ENCODE measurements at places on chromosomes 16 and 17. TPM values are rescaled to one million over a fixed set of nuclear protein-coding genes. Genes with fewer than 3 reads are reported as not detected.
A peak's percentile ranks its signal among the peaks of the same experiment; 100 is the strongest.

DNA sequence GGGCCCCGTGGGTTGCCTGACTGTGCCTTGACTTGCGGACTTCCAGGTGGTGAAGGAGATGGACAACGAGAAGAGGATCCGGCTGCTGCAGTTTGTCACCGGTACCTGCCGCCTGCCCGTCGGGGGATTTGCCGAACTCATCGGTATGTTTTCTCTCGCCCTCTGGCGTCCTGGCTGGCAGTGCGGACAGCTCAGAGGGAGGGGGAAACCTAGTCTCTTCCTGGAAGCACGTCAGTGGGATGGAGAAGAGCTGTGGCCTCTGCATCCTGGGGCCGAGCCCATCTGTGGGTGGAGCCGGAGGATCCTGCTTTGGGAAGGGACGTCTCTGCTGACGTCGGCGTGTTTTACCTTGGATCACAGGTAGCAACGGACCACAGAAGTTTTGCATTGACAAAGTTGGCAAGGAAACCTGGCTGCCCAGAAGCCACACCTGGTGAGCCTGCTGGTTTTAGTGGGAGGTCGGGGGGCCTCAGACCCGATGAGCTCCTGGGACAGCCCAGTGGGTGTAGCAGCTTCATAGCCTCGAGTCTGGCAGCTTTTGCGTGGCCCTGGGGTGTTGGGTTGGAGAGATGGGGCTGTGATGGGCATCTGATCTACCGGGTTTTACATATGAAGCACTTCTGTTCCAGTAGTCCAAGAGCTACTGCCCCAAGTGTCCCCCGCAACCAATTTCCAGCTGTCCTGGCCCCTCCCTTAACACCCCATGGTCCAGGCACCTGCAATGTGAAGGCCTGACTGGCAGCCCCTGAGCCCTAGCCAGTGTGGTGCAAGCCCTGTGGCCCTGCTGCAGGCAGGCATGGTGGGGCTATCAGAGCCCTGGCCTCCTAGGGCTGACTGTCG, 11.9 kb upstream of the CLEC18A start:
- no peak for DNase-seq

DNA sequence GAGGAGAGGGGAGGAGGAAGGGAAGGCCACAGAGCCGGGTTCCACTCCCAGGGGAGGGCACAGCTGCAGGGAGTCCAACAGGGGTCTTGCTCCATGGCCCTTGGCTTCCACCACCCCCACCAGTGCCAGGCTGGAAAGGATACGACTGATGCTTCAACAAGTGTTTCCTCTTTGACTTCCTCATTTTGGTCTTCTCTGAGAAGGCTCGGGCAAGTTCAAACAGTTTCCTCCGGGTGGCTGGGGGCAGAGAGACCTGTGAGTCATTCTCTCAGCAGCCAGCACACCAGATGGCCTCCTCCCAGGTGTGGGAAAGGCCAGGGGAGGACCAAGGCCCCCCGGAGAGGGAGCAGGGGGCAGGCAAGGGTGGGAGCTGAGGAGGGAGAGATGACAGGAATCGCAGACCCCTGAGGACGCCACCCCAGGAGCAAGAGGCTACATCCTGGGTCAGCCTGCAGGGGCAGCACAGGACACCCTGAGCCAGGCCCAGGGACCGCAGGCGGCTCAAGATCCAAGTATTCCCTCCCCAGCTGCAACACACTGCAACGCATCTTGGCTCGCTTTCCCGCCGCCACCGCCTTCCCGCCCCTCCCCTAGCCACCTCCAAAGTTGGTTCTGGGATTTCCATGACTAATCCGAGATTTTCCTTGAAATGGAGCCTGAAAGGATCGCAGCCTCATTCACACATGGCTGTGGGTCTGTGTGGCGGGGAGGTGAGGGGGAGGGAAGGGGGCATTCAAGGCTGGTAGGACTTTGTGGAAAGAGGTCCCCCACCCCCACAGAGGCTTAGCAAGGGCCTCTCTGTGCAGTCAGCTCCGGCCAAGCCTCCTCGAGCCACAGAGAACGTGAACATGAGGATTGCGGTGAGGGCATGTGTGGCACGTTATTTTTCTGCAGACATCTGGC, 18.4 kb upstream of the MRPS23 start:
- no peak for DNase-seq

GRCh38 chr16:27189335-27189972, 13.9 kb upstream of the KDM8 start:
- no peak for DNase-seq

AGRP gene
- polyA plus RNA-seq = 0.18 TPM

- no peak for DNase-seq
Measured at GRCh38 chr17:32689348-32689747, 187.6 kb downstream of the MYO1D start.

DNA sequence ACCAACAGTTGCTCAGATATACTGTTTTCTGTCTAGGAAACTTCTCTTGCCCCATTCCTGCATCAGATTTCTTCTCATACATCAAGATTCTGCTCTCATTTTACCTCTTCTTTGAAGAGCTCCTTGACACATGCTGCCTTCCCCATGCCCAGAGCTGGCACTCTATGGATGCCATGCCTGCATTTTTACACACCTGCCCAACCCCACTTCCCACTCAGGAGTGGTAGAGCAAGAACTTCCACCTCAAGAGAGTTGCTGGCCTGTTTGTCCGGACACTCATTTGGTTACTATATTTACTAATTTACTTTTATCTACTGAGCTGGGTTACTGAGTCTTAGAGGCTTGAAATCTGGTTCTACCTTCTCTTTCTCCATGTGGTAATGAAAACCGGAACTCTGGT, 98.3 kb upstream of the HLF start:
- no peak for DNase-seq

DNA sequence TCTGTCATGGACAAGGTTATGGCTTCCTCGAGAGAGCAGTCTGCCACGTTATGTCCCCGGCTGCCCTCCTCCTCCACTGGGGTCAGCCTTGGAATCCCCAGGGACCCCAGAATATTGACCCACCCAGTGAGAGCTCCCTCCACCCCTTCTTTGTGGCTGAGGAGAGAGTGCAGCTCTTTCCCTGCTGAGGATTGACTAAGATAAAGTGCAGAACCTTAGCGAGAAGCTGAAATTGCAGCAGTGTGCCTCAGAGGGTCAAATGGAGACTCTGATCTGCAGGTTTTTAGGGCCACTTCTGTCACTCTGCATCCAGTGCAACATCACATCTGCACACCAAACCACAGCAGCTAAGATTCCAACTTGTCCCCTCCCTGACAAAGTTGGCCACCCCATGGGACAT, 25.6 kb upstream of the PMFBP1 start:
- DNase-seq = no peak

TPSG1 gene
- polyA plus RNA-seq = 0.85 TPM

DNA sequence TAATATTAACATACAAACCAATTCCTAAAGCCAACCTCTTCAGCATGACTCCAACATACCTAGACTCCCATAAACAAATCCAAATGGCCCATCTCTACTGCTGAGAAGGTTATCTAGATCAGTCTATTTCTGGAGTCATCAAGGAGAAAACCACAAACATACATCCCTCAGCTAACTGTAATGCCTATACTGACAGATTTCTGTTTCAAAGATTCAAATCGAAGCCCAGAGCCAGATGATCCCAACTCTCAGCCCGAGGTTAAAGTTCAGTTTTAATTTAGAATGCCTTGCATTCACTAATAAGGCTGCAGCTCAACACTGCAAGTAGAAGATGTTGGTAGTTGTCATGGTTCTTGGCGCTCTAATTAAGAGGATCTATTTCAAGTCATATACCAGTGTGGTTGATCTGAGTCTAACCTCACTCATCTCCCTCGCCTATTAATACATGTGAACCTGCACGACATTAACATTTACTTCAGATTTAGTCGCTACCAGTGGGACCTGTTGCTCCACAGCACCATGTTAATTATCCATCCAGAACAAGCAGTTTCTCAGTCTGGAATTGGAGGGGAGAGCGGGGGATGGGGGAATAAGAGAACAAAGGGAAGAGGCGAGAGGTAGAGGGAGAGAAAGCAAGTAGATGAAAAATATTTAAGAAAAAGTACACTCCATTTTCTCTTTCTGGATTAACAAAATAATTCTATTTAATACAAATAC, 15.4 kb downstream of the PHF12 start:
- peak; percentile 44 for DNase-seq

SLC47A2 gene
- 5.5 TPM for polyA plus RNA-seq

DNA sequence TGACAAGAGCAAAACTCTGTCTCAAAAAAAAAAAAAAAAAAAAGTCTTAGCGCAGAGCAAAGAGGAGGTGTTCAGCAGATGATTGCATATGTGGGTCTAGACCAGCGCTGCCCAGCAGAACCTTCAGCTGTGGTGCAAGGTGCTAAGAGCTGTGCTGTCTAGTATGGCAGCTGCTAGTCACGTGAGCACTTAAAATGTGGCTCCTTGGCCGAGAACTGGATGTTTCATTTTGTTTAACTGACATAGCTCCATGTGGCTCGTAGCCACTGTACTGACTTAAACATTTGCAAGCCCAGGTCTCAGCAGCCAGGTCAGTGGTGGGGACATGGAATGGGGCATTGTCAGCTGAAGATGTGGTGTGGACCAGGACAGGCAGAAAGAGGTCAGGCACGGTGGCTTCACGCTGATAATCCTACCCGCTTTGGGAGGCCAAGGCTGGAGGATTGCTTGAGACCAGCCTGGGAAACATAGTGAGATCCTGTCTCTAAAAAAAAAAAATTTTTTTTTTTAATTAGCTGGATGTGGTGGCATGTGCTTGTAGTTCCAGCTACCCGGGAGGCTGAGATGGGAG, 9.2 kb downstream of the C1QTNF1 start:
- no peak for DNase-seq

- DNase-seq = no peak
Measured at GRCh38 chr17:2949469-2950044, 113.8 kb downstream of the OR1D5 start.

GRCh38 chr17:81707725-81708646, 4.1 kb upstream of the SLC25A10 start:
- no peak for DNase-seq

DNA sequence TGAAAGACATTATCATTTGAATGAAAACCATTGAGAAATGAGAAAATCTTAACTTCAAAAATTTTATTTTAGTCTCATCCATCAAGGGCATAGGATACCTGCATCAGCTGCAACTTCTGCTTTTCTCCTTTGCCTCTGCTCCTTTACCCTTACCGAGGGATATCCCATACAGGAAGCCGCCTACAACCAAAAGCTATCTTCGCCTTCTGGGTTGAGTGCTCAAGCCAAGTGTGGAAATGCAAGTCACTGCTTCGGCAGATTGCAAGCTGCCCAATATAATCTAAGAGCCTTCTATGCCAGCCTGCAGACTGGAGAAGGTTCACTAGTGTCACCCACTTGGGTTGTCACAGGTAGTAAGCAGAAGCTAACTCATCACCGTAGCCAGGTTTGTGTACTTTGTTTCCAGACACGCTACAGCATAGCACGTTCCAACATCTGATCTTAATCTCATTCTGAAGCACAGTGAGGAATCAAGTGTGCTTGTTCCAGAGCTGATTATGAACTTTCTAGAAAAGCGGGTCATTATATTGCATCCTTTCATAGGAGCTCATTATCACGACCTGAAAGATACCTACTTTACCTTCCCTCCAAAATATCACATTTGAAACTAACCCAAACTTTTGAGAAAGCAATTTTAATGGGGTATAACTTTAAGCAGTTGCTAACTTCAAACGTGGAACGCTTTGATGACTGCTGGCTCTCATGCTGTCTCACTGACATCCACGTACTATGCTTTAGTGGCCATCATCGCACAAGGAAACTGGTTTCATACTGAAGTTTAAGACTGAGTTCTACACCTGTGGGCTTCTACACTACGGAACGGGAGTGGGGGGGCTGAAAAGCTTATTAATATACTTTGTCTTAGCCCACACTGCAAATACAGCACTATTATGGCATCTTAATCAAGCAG, 8.0 kb upstream of the UNK start:
- no peak for DNase-seq

GRCh38 chr17:43644081-43644480, 17.6 kb downstream of the MEOX1 start:
- no peak for DNase-seq

GRCh38 chr16:53844804-53845203, 140.8 kb downstream of the FTO start:
- no peak for DNase-seq

TRIM72 gene
- polyA plus RNA-seq = 0.17 TPM
